ENCODE measurements at places on chromosomes 5 and 9.
A peak's percentile ranks its signal among the peaks of the same experiment; 100 is the strongest.

- no peak for DNase-seq
Measured at GRCh38 chr5:161098516-161098915, 246.5 kb upstream of the ATP10B start.

DNA sequence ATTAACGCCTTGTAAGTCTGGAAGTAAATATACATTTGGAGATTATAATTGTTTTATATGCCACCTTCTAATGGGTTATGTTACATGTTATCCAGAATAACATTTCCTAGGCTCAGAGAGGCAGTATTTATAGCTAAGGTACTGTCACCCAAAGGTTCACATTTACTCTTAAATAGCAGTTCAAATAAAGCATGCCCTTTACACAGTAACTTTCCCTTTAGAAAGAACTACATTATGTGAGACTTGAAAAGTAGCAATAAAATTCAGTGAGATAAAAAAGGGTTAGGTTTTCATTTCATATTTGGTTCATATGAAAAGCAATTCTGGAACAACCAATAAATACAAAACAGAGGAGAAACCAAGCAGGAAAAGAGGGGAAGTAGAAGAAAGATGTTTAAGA, 35.1 kb downstream of the SKIC3 start:
- no peak for DNase-seq

GRCh38 chr5:104018299-104018698, 455.7 kb upstream of the NUDT12 start:
- DNase-seq, result no peak

DNA sequence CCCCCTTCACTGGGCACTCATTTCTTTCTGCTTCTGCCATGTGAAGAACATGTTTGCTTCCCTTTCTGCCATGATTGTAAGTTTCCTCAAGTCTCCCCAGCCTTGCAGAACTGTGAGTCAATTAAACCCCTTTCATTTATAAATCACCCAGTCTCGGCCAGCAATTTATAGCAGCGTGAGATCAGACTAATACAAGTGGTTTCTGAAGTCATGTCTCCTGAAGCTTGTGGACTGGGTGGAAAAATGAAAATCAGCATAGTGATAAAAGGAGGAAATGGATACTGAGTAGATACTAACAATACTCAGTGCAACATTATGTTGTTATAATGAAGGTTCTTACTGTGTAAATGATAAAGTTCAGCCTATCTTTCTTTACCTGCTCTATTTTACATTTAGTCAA, 35.1 kb downstream of the NNT start:
- no peak for DNase-seq

GRCh38 chr9:130118841-130119518, 53.2 kb upstream of the NCS1 start:
- DNase-seq, result peak; percentile 43

DNA sequence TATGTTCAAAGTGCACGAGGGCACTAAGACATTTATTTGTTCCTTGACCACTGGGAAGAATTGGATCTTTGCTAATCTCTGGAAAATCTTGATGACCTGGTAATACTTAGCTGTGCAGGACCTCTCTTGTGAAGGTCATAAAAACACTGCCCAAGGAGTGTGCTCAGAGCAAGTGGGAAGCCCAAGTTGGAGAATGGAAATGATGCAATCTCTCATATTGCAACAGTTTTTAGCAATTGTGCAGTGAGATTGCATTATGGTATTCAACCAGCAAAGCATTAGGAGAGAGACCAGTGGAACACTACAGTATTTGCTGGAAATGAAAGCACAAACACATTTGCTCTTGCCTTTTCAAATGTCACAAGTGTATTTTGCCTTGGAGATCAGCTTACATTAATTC, 34.5 kb downstream of the TXNDC8 start:
- DNase-seq, result no peak

- DNase-seq, result no peak
Measured at GRCh38 chr5:57503433-57503832, 20.8 kb upstream of the ACTBL2 start.

GRCh38 chr9:71767776-71768321, 464 bp downstream of the CEMIP2 start:
- no peak for DNase-seq

DNA sequence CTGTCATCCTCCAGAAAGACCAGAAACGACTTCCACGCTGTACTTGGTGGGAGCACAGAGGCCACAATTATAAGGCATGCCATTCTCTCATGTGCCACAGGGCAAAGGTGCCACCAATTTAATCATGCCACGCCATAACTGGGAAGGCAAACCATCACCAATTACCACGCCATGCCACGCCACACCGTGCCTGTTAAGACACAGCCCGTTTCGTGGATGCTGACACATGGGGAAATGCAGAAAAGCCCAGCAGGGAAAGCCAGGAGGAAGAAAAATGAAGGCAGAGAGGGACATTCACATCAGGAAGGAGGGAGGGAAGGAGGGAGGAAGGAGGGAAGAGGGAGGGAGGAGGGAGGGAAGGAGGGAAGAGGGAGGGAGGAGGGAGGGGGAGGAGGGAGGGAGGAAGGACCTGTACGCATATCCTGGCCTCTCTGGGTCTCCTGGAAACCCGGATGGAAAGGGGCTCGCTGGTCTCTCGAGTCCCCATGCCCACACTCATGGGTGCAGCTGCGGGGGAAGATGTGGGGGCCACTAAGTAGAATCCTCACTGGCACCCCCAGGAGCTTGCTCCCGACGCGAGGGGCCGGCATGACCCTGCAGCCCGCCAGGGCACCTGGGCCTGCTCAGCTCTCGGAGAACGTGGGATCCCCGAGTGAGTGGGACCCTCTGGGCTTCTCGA, 61.7 kb upstream of the UBAC1 start:
- no peak for DNase-seq

DNA sequence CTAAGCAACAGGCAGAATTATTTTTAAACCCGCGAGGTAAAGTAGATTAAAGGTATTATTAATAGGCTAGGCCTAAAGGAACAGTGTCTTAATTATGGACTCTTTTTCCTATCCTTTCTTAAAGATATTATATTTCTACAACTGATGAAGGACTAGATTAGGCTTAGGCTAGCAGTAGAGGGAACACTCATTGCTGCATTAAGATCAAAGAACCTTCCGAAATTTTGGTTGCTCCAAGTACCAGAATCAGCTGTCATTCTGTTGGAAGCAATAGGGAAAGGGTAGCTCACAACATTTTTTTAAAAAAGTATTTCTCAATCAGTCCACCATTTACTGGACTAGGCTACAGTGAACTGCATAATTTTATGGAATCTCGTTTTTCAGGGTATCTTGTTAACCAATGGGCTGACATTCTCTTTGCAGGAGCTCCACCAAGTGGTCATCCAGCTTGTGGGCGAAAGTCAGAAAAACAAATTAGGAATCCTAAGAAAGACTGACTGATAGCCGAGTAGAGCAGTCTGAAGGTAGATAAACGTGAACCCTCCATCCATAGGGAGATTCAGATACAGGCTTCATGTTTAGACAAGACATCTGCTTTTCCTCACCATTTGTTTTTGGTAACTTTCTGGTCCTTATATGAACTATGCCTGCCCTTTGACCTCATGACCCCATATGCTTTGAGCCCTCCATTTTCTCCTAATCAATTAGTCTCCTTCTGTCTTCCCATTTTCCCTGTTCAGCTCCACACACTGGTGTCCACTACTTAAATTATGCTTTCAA, 103.6 kb upstream of the CHD1 start:
- no peak for DNase-seq

- no peak for DNase-seq
Measured at GRCh38 chr9:10366171-10366779, 246.5 kb downstream of the PTPRD start.
